Stimulated activated CD8-positive, alpha-beta memory T cell treated with anti-CD3 and anti-CD28 coated beads, Interleukin-7, amount 100 ng/mL, for 24 hours (primary cell): ENCODE measurements at places on chromosomes 5 and 9.

GRCh38 chr5:1481266-1481958 lies 36.2 kb upstream of the SLC6A3 start:
- DNase-seq, result no peak

- no peak for DNase-seq
These were observed 36.6 kb downstream of the SEMA4D start for GRCh38 chr9:89461265-89461664.

DNA sequence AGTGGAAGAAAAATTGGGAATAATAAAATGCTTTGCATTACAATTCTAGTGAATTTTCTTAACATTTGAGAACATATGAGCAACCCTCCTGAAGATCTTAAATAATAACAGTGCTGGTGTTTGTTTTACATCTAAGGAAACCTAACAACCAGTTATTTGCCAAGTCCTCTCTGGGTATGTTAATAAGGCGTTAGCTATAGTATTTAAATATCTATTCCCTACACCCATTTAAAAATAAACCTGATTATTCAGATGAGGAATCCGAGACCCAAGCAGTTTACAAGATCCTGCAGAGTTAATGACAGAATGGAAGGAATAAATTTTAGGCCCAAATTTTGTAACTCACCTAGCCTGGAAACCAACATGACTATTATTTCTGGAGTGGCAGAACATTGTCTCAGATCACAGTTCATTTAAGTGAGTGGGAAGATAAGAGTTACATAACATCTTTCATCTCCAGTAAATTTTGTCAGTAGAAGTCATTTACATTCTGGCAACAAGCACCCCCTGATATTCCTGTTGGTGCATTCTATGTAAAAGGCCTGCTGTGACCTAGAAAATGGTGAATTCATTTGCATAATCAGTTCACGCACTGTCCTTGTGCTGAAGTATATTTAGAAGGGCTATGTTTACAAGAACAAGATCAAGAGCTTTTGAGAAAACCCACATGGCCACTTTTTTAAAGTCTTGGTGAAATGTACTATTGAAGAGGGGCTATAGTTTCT lies 148.2 kb downstream of the COX7C start:
- no peak for DNase-seq

DNA sequence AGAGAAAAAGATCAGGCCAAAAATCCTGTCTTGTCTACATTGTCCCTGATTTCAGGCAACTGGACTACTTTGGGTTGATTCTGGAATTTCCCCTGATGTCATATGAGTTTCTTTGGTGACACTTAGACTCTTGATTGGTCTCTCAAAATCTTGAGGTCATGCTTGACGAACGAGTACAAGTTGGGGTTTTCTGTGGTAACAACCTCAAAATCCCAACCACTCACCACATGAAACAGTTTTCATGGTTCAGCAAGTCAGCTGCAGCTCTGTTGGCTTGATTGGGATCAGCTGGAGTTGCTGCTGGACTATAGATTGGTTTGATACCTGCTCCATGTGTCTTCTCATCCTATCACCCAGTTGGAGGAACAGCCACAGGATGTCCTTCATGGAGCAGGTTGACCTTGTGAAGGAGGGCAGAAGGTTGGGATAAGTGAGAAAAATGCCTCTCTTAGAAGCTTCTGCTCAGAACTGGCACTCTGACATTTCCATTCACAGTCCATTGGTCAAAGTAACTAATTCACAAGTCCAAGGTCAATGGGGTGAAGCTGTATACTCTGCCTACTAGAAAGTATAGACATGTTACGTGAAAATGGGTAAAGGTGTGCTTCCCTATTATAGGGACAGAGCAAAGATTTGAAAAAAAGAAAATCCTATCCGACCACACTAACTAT lies 284.5 kb downstream of the SH3GL2 start:
- DNase-seq, result no peak
